ENCODE measurements at places on chromosomes 2 and 18.

- no peak for DNase-seq
Measured at GRCh38 chr18:26493021-26493420, 55.3 kb downstream of the KCTD1 start.

DNA sequence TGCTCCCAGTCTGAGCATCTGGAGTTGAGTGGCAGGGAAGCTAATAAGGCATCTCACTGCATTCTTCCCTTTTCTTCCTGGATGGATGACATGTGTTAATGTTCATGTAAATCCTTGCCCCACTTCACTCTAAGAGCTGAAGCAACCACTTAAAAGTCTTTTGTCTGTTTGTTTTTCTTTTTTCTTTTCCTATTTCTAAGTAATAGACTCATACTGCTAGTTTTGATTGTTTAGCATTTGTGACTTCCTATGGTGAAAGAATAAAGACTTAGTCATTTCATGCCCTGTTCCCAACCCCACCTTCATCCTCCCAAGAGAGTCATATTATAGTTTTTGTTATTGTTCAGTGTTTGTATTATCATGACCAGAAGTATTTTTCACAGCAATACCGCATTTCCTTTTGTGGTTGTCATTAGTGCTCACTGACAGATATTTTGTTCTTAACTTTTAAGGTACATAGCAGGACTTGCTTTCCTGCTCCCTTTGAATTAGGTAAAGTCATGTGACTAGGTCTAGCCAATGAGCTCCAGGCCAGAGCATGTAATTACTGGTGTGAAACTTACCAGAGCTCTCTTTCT, 18.1 kb upstream of the SPP2 start:
- no peak for DNase-seq

DNA sequence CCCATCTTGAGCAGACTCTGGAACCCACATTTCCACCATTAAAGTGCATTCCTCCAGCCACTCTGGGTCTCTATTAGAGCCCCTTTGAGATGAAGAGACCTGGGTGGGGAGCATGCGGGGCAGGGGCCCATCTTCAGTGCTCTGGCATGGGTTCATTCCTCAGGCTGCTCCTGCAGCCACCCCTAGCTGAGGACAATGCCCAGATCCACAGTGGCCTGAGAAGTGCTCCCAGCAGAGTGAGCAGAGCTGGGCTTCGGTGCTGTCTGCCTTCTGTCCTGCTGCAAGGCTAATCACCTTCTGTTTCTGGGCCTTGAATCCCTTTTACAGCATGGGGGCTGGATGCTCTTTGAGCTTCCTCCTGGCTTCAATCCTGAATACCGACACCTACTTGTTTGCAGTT, 169.8 kb downstream of the TRIM43 start:
- no peak for DNase-seq

DNA sequence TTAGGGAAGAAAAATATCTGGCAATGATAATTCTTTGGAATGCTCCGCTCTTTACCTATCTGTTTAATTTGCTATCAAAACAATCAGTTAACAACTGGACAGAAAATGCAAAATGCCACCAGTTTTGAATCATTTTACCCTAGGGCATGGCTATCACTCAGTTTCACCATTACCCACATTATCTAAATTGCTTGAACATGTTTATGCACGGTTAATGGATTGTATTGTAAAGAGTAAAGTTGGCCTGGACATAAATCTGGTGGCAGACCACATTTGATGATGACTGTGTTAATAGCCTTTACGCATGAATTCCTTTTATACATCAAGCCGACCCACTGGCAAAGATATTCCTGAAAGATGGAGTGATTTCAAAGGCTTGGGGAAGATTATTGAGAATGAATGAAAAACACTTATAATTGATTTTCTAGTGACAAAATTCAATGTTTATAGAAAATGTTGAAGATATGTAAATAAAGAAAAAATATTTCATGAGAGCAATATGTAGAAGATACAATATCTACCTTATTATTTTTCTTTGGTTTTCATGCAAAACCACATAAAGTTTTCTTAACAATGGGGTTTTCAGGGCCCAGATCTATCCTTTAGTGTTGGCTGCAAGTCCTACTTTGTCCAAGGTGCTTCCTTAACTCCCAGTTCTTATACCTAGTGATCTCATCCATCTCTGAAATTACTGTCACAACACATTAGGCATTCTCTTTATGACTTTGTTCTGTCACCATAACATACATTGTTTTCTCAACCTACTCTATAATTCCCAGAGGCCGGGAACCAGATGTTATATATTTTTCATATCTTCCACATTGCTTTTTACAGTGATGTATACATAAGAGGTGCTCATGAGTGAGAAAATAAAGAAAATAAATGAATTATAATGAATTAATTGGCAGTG, 265.1 kb downstream of the RIT2 start:
- DNase-seq, result peak; percentile 14

DNA sequence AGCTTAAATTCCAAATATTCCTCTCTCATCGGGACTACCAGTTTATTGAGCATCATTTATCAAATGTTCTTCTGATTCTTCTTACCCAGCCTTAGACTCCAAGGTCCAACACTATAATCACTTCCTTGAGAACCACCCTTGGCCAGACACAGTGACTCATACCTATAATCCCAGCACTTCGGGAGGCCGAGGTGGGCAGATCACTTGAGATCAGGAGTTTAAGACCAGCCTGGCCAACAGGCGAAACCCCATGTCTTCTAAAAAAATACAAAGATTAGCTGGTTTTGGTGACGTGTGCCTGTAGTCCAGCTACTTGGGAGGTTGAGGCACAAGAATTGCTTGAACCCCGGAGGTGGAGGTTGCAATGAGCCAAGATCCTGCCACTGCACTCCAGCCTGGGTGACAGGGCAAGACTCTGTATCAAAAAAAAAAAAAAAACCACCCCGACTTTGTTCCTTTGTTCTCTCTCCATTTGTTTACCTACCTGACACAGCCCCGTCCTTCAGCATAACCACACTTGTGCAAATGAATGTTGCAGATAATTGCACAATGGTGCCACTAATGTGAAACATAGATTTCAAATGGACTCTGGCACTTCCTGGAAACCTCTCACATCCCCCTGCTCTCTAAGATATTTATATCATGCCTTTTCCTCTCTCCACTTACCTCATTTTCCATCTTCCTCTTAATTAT, 38.9 kb upstream of the LPIN2 start:
- no peak for DNase-seq

DNA sequence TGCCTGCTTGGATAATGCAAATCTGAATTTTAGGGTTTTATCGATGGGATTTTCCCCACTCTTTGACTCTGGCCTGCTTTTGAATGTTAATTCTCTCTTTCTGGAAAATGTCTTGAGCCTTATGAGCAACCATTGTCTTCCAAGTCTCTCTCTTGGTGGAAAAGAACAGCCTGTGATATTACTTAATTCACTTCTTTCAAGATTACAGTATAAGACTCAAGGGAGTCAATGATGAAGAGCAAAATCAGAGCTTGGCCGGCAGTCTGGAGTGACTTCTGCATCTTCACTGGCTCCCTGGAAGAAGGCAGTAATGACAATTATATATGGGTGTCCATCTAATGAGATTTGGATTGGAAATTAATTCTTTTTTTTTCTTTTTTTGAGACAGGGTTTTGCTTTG, 122.9 kb upstream of the ZEB2 start:
- DNase-seq, result no peak

GRCh38 chr2:16900405-16901025, 234.9 kb upstream of the CYRIA start:
- DNase-seq, result no peak

- no peak for DNase-seq
Measured at GRCh38 chr18:48359626-48360025, 49.6 kb downstream of the ZBTB7C start.

DNA sequence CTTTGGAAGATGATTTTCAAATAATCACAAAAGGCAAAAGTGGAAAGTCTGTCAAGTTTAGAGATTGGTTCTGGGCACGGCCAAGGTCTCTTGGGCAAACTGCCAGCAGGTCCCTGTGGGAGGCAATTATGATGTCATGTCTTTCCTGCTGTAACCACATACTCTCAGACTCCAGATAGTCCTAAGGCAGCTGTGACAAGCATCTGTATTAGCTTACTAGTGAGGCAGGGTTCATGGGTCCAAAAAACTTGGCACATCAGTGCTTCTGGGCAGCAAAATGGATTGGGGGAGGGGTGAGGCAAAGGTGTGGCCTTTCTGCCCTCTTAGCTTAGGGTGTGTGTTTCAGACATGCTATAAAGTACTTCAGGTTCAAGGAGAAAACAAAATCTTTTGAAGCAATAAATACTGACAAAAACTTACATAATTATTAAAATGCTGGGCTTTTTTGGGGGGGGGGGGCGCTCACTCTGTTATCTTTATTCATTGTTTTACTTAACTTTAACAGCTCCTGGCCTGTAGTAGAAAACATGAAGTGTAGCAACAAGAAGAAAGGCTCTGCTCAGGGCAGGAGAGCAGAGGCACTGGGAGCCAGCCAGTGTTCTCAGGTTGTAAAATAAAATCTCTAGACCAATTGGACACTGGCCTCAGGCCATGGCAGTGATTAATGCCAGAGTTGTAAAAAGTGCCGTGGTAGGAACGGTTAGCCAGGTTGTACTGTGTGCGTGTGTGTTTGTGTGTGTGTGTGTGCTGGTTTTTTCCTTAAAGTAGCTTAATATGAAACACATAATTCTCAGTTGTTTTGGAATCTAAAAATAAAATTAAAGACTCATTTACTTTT, 14.3 kb upstream of the TANC1 start:
- peak; percentile 60 for DNase-seq

- no peak for DNase-seq
Measured at GRCh38 chr2:179455824-179456223, 191.2 kb upstream of the SESTD1 start.

GRCh38 chr2:10765914-10766313, 44.5 kb downstream of the ATP6V1C2 start:
- no peak for DNase-seq

- DNase-seq, result no peak
Measured at GRCh38 chr2:45688479-45689298, 37.2 kb downstream of the PRKCE start.

DNA sequence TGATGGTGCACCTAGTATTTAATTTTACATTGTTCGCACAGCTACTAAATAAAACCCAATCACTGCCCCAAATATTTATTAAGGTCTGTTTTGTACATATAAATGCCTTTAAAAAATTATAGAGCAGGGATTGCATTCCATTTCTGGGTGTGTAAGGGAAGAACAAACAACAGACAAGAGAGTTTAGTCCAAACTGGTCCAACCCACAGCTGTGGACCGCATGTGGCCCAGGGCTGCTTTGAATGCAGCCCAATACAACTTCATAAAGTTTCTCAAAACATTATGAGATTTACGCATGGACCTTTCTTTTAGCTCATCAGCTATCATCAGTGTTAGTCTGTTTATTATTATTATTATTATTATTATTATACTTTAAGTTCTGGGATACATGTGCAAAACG, 114.8 kb upstream of the LRATD1 start:
- DNase-seq, result no peak

GRCh38 chr2:96261328-96262003, 4.3 kb downstream of the TMEM127 start:
- no peak for DNase-seq

DNA sequence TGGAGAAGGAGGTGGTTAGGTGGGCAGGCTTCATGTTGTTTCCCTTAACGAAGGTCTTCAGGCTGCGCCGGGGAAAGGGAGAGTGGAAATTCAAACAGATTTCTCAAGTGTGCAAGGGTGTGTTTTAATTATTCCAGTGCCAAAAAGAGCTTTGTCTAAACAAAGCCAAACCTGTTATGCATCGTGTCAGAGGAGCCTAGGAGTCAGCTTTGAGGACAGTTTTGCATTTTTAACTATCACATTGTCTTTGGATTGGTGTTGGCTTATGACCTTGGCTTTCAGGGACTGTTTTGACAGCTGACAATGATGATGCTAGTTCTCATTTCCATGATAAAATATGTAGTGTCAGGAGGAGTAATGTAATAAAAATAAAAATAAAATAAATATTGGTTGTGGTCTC, 144.8 kb downstream of the LDLRAD4 start:
- DNase-seq, result no peak

- no peak for DNase-seq
Measured at GRCh38 chr2:181995289-181995688, 9.6 kb downstream of the PPP1R1C start.

DNA sequence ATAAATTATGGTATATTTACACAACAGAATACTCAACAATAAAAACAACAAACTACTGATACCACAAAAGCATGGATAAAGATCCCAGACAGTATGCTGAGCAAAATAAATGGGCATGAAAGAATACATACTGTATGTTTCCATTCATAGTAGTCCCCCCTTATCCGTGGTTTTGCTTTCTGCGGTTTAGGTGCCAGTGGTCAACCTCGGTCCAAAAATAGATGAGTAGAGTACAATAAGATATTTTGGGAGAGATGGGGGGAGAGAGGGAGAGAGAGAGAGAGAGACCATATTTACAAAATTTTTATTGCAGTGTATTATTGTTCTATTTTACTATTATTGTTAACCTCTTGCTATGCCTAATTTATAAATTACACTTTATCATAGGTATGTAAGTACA, 21.0 kb upstream of the TGFA start:
- no peak for DNase-seq

- DNase-seq, result no peak
Measured at GRCh38 chr18:35624146-35624545, 42.6 kb downstream of the GALNT1 start.

Data from NCI-H1417 (cell line).